ENCODE measurements at places on chromosomes 7 and 10.

DNA sequence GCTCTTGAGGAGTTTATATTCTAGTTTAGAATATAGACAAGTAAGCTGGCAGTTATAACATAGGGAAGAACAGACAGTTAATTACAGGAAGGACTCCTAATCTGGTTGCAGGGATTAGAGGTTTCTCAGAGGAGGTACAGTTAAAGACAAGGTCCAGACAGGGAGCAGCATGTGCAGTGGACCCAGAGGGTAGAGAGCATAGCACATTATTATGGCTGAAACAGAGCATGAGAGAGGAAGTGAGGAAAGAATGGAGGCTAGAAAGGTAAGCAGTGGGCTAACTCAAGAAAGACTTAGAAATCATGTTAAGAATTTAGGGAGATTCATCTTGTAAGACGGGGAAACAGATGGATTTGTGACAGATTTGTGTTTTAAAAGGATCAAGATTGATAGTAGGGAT is 9.7 kb downstream of the MIOS start:
- DNase-seq, result no peak

DNA sequence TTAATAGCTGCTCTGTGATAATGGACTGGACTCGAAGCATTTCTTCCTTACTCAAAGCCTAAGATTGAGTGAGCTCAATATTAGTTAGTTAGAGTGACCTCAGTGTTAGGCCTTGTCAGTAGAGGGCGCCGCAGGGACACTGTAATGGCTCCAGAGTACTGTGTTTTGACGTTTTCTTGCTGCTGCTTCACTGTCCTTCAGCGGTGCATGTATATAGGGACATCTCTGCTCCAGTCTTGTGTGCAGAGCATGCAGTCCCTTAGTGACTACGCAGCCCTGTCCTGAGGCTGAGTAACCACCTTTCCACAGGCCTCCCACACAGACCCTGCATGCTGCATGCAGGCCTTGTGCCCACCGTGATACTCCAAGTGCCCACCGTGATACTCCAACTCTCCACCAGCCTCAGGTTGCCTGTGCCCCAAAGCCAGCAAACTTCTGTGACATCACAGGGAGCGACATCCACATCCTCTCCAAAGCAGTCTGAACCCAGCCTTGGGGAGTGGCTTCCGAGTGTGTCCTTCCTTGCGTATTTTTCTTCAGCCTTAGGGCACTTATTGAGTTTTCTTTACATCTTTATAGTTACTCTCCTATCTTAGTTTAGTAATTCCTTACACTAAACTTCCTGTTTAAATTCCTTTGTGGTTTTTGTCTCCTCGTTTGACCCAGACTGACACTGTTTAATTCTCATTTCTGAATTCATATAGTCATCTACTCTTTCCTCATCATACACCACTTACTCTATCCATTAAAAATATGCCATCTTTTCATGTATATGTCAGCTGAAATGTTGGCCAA is 118.2 kb downstream of the JAZF1 start:
- peak; percentile 92 for DNase-seq

- no peak for DNase-seq
Observed at GRCh38 chr7:76352193-76352592, 6.6 kb downstream of the YWHAG start.

GRCh38 chr7:48351900-48352299 is 180.6 kb downstream of the ABCA13 start:
- DNase-seq, result no peak
